ENCODE measurements at places on chromosomes 3 and 15.

- DNase-seq, result no peak
Observed at GRCh38 chr15:90838139-90838538, 30.2 kb upstream of the FURIN start.

DNA sequence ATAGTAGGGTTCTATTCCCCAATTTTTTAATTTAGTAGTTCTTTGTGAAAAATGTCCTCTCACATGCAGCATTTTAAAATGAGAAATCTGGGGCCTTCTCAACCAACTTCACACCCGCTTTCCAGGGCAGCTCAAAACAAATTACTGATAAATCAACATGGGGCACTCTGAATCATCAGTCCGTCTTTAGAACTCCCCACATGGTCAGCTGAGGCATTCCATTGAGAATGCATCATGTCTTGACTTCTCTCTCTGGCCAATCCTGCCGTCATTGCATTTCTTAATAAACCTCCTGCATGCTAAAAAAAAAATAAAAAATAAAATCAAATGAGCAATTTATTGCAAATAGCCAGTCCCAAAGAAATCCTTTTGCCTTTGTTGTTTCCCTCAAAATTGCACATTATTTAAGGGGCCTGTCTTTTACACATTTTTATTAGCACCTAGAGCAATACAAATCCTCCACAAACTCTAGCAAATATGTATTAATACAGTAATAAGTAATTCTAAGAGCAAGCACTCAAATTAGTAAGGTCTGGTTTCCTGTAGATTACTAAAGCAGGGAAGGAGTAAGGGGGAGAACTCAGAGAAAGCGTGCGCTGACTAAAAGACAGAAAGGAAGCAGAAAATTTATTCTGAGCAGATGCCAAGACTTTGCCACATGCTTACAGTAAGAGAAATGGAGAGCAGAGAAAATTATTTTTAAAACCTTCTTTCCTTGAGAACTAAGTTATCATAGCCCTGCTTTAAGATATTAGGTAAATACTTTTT is 175.7 kb downstream of the TNIK start:
- no peak for DNase-seq

DNA sequence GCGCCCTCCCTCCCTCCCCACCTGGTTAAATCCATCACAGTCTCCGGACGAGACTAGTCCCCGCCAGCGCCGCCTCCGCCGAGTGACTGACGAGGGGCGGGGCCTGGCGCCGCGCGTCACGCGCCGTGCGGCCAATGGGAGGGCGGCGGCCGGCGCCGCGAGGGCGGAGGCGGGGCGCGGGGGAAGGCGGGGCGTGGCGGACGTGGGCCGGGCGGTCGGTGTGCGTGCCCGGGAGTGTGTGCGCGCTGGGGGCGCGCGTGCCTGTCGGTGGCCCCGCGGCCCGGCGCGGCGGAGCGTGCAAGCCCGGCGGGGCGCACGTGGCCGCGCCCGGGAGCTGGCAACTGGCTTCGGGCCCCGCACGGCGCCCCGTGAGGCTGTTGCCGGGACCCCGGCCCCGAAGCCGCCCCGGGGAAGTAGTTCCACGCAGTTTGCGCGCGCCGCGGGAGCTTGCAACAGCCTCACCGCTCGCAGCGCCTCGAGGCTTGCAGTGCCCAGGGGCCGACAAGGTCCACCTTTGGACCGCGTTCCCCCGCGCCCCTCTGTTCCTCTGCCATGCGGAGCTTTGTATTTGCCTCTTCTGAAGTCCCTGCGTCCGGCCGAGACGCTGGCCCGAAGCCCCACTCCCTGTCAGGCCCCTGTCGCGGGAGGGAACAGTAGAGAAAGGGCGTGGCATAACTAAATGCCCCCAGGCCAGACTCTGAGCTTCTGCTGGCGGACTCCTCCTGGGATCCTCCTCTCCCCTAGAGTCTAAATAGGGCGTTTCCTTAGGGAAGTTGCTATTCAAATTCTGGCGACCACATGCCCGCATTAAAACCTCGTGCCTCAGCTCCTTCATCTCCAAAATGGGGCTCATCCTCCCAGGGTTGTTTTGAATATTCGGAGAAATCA is 400.9 kb downstream of the SHQ1 start:
- DNase-seq, result peak; percentile 90

DNA sequence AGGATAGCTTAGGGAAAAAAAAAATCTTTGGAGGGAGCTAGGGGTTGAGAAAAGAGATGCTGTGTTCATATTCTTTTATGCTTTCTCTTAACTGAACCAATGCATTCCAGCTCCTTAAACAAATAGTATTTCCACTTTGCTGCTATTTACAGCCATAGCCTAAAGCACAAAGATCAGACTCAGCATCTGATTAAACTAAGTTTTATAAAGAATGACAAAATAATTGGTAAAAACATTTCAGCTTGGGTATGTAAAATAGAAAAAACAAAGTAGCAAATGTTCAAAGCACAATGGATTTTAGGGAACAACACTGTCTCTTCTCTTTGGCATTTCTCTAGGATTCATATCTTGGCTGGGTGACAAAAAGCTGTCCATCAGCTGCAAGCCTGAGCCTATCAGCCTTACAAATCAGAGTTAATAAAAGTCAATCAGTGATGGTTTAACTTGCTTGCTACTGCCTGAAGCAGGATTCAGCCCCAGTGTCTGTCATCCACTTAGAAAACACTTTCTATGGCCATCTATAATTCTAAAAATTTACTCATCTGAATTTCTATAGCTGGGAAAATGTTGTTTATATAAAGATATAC is 232.1 kb upstream of the CDIN1 start:
- DNase-seq, result no peak

DNA sequence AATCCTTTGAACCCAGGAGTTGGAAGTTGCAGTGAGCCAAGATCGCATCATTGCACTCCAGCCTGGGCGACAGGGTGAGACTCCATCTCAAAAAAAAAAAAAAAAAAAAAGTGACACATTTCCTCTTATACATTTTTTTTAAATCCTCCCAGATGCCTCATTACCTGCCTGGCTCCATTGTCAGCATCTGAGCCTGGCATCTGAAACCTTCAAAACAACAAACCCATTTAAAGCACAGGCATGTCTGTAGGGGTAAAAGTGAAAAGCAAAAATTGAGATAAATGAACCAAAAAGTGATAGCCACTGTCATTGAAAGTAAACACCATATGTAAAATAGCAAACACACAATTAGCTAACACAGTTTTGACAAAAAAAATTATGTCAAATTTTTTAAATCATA is 38.6 kb downstream of the OSBPL10 start:
- DNase-seq, result no peak

DNA sequence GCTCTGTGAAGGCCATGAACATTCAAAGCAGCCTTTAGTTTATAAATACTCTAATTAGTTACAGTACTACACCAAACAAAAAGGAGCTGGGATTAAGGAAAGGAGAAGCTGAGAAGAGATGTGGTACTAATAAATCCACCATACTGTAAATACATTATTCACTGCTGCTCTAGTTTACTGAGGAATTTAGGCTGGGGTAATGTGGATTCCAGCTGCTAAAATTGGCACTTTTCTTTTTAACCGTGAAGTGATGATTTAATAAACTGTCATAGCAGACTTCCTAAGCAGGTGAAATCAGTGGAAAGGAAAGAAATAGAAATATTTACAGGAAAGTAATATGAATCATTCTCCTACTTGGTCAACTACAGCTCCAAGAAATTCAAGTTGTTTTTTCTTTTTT is 88.7 kb downstream of the TFG start:
- no peak for DNase-seq

GRCh38 chr15:76310475-76311099 is 682 bp downstream of the ETFA start:
- DNase-seq, result peak; percentile 16

DNA sequence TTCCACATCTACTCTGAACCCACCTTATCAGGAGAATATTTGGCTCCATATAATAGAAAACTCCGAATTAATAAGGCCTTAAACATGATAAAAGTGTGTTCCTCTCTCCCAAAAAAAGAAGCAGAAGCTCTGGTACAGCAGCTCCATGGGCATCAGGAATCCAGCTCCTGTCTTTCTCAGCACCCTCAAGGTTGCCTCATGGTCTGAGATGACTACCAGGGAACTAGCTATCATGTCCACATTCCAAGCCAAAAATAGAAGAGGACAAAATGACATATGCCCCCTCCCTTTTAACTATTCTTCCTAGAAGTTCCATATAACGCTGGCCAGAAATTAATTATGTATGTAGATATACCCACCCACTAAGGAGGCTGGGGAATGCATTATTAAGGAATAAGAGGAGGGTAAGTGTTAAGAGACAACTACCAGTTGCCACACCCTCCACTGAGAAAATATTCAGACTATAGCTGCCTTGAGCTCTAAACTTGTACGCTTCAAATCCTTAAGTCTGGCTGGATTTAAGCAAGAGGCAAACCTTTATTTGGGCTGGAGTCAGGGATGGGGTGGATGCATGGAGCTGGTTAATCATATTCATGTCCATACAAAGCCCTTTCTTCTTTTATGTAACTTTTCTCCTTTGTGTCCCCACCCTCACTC is 35.8 kb upstream of the CTDSPL start:
- no peak for DNase-seq

DNA sequence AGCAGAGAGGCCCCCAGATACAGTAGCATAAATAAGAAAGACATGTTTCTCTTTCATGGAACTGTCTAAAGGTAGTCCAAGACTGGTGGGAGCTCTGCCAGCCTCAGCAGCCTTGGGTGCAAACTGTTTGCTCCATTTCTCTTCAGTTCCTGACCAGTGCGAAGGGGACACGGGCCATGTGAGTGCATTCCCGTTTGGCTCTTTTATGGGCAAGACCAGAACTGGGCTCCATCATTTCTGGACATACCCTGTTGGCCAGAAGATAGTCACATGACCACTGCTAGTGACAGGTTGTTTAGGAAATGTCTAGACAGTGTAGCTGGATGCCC is 45.5 kb downstream of the CHCHD6 start:
- DNase-seq, result no peak

DNA sequence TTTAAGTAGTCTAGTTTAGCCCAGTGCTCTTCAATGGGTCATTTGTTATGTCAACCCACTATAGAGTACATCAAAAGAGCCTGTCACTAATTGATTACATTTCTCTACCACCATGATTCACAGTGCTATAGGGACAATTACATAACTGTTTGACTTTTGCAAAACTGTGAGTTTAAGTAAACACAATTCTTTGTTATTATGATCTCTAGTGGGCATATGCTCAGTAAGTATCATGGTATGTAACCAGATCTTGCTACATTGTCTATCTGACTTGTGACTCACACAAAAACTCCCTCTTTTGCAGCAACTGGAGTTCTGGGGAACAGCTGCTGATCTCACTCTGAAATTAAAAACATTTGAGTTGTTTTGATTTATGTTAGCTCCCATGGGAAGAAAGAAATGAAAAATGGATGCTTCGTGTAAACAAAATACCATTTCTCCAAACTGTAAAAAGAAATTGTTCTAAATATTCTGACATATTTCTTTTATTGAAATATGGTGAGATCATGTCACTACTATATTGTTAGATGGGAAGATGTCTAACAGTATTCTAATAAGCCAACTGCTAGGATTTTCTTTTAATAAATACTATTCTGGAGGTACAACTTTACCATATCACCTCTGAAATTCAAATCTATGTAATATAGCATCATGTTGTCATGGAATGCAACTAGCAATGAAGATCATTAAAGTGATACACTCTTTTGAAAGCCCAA is 470.4 kb downstream of the ROBO1 start:
- no peak for DNase-seq

DNA sequence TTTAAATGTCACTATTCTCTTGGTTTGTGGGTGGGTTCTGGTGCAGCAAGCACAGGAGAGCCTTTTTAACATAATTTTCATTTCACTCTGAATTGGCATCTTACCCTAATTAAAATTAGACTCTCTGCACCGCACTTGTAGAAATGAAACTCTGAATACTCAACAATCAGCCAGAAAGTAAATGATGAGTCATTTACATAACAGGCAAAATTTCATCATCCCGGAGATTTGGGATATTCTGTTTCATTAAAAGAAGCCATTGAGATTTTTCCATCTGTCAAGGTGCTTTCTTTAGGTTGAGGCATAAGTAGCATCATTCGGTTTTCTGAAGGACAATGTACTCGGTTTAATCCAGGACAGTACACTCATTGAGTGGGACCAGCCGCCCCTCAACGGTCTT is 111.0 kb downstream of the RFTN1 start:
- DNase-seq, result no peak

DNA sequence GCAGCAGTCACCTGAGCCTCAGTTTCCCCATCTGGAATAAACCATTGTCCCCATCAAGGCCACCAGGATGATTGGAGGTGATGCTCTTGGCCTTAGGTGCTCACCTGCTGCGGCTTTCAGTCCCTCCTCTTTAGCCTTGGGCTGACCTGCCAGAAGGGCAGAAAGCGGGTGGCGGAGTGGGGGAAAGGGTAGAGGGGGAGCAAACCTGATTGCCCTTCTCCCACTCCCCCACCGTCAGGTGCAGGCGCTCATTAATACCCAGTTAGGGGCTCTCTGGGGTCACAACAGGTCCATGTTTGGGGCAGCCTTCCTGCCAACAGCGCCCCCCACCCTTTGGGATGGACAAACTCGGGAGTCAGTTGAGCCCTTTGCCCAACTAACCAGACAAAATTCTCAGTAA is 50.5 kb downstream of the GRIP2 start:
- no peak for DNase-seq

- DNase-seq, result no peak
Observed at GRCh38 chr3:77563012-77563411, 523.1 kb downstream of the ROBO2 start.

DNA sequence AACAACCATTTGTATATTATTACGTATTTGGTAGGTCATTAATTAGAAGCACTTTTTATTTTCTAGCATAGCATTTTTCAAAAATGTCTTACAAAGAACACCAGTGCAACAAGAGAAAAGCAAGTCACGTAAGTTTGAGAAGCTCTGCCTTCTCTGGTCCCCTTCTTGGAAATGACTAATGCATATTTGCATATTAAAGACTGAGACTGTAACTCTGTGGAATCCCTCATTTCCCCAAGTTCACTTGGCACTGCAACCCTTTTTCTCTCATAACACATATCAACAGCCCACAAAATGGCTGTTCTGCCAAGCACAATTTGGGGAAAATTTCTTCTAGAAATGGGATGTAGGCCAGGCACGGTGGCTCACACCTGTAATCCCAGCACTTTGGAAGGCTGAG is 176.3 kb downstream of the ERC2 start:
- DNase-seq, result no peak

DNA sequence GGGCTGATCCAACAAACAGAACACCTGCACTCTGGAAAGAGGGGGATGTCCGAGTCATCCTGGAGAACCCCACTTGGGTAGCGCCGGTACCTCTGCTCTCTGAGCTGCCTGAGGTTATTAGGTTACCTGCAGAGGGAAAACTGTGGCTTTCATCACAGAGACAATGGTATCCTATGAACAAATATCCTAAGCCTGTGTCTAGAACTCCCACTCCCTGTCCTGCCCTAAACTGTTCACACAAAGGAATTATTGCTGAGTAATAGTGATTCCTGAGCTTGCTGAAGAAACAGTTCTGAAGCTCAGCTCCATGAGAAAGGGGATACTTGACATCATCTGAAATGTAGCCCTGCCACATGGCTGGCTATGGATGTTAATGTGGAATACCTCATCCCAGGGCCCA is 31.9 kb upstream of the WNT5A start:
- DNase-seq, result no peak

Measured in neural crest cell (in vitro differentiated cells).